ENCODE measurements at places on chromosomes 3 and 15.

GRCh38 chr3:39170461-39170860 is 17.1 kb upstream of the CSRNP1 start:
- no peak for DNase-seq

DNA sequence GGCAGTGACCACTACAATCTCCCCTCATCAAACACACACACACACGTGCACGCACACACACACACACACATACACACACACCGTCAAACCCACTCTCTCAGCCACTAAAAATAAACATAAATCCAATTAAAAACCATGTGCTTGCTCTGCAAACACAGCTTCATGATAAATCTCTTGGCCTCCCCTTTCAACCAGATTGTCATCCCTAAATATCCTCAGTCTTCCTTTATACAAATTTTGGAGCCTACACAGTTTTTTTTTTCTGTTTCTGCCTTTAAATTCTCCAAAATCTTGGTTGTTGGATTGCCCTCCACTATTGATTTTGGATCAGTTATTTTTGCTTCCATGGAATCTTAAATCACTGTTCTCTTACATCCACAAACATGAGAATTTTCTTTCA is 245.6 kb downstream of the SATB1 start:
- no peak for DNase-seq

- DNase-seq, result no peak
Measured at GRCh38 chr15:76837474-76837873, 67.7 kb downstream of the SCAPER start.

DNA sequence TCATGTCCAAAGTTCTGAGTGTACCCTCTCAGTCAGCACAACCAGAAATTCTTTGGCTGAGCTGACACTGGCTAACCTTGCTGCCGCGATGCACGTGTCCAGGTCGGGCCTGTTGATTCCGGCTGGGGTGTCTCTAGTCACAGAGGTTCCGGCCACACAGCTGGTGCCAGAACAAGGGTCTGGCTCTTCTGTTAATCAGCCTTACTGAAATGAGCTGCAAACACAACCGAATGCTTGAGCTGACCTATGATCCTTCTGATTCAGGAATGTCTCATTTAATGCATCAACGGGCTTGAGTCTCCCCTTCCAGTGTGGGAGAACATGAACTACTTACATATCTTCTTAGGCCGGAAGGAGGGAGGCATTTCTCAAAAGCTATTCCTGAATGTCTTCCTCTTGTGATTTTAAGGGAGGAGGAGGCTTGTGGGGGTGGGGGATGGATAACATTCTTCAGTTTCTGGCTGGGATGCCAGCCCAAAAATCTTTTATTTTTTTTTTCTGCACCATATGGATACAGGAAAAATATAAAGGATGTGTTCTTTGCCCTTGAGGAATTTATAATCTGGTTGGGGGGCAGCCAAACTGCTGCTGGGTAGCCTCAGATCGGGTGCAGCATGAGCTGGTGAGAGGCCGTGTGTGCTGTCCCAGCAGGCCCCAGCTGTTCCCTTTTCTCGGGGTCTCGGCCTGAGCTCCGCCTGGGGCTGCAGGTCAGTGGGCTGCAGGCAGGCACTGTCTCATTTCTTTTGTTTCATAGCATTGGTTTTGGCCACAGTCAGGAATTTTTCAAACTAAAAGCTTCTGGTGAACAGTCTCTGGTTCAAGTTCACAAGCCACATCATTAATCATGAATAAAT is 319.1 kb upstream of the TBL1XR1 start:
- DNase-seq, result peak; percentile 92

DNA sequence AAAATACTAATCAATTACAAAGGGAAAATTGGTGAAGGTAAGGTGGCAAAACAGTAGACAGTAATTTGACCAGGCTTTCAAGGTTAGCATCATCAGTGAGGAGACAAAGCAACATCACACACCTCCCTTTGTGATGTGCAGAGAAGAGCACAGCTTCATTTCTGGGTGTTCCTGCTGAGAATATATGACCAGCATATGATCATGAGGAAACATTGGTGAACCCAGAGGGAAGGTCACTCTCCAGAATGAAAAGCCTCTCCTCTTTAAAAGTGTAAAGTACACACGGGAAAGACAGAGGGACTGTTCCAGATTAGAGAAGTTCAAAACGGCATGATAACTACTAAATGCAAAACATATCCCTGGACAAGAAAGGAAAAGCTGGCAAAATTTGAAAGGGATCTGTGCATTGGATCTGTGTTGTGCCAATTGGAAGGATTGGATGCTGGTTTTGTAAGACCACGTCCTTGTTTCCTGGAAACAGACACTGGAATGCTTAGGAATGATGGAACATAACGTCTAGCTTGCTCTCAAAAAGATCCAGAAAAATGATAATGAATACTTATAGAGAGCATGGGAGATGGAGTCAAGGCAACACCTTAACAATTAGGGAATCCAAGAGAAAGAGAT is 80.6 kb upstream of the MITF start:
- no peak for DNase-seq

DNA sequence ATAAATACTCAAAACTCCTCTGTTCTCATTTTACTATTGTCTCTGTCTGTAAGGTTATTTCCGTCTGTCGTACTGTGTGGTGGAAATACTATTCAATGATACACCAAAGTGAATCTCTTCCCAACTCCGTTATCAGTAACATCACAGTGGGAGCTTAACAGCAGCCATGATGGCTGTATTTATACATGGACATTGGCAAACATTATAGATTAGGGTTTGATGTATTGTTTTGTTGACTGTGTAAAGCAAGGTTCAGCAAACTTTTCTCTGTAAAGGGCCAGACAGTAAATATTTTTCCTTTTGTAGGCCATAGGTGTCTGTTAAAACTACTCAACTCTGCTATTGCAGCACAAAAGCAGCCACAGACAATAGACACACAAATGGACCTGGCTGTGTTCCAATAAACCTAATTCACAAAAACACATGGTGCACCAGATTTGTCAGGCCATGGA is 23.2 kb downstream of the LIPC start:
- DNase-seq, result no peak

DNA sequence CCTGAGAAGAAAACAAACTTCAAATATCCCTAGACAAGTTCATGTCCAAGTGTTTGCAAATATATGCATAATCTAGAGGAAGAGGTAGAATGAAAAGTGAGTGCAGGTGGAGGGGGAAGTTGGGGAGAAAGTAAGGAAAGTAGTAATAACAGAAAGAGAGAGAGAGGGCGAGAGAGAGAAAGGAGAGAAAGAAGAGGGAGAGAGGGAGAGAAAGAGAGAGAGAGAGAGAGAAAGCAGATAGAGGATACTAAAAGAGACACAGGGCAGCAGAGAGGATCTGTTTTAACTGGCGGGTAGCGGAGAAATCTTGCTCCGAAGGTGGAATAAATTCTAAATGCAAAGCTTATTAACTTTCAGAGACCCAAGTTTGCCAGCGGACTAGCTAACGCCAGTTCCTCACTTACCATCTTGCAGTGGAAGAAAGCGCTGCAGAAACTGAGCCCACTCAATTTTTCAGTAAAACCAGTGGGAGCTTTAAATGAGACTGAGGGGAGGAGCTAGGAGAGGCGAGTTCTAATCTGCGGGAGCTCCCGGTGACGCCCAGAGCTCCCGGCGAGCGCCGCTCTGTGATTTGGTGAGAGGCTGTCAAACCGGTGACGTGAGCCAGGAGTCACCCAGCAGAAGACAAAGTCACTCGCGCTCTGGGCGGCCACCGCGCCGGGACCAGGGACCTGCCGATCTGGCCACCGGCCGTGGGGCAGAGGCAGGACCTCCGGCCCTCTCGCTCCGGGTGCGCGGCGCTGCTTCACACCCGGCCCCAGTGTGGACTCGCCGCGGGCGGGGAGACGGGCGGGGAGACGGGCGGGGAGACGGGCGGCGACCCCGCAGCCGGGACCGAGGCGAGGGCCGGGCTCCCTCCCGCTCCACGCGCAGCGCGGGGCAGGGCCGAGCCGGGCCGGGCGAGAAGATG is at the start of gene GMNC:
Gene GMNC, minus strand, starts transcription at position 486 of the 910 bp plus-strand sequence. Its CDS starts 79 bp downstream, at position 407.
- DNase-seq, result peak; percentile 54

- no peak for DNase-seq
Measured at GRCh38 chr3:127263586-127264231, 24.1 kb downstream of the PRR20G start.

DNA sequence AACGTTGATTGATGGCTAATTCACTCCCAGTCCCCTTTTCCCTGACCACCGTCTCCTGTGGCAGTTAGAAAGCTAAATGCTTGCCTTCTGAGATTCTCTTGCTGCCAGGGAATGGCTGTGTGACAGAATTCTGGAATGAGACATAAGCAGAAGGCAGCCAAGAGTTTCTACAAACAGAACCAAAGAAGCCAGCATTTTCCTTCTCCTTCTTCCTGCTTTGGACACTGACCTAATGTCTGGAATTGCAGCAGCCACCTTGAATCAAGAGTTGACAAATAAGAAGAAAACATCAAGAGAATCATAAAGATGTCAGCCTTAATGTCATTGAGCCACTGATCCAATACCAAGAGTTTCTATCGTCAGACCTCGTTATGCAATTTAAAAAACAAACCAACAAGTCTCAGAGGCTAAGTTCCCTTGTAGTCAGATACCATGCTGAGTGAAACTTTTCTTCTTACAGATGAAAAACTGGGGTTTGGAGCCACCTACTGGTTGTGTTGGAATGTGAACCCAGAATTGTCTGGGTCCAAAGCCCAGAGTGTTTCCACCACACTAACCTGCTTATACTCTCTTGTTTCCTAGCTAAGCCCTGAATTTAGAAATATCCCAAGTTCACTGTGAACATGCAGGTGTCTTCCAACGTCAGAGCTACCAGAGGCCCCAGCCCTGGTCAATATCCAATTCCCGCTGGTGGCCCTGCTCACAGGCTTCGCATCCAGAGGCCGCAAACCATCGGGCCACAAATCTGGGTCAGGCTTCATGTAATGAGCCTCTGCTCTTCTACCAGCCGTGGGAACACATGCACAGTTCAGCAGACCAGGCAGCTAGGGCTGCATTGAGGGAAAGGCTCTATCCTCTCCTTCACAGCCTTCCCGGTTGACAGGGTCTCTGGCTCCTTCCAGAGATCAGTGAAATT is 42.5 kb downstream of the MCF2L2 start:
- peak; percentile 60 for DNase-seq

DNA sequence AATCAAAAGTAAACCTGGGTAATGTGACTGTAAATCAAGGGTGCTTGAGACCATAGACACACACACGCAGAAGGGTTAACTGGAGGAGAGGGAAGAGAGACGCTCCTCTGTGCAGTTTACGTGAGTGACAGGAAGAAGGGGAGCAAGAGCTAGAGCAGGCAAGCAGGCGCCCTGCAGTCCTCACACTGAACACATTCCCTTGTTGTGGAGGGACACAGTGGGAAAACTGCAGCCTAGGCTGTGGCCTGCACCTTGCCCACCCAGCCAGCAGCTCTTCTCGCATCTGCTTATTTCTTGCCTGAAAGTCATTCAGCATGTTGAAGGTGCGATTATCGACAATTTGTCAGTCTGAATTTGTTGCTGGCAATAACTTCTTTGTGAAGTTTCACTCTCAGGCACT is 24.2 kb downstream of the SOX2 start:
- no peak for DNase-seq

DNA sequence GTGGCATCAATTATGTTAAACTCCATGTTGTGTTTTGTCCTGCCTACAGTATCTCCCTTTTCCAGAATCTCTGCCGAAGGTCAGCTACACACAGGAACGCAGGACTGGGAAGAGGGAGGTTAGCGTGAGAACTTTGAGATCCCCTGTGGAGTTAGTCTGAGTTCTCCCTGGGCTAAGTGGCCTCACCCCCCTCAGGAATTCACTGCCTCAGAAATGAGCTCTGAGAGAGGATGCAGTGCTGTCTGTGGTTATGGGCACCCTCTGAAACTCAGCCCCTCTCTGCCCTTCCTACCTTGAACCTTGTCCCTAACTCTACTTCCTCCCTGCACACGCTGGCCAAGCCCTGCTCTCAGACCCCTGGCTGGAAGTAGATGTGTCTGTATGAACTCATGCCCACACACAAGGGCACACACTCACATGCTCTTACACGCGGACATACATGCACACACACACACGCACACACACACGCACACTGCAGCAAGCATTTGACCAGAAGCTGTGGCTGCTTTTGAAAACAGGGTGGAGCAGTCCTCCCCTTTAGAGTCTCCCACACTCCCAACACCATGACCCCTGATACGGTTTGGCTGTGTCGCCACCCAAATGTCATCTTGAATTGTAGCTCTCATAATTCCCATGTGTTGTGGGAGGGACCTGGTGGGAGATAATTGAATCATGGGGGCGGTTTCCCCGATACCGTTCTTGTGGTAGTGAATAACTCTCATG is 5.3 kb upstream of the VIPR1 start:
- peak; percentile 75 for DNase-seq

DNA sequence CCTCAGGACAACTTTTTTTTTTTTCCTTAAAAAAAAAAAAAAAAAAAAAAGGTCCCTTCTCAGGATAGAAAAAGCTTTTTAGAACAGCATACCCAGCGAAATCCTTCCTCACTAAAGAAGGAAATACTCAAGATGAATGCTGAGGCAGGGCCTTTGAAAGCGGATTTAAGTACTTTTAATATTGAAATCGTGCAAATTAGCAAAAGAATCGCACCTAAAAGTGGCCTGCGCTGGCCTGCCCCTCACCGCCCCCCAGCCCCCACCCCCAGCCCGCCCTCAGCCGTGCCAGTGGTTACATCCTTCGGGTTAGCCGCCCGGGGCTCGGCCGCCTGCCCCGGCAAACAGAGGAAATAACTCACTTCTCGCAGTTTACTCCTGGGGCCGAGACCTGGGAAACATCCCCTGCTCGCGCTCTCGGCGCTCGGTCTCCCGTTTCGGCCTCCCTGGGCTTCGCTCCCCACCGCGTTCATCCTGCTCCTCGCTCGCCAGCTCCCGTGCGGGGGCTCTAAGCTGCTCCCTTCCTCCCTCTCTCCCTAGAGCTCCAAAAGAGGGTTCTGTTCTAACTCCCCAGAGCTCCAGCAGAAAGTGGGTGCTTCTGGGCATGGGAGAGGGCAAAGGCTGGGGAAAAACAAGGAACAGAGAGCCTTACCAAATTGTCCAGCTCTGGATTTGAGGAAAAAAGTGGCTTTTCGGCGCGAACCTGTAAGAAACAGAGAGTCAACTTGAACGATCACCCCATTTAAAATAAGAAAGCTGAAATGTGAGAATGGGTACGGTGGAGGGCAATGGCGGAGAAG is 5.2 kb downstream of the MEIS2 start:
- DNase-seq, result no peak

DNA sequence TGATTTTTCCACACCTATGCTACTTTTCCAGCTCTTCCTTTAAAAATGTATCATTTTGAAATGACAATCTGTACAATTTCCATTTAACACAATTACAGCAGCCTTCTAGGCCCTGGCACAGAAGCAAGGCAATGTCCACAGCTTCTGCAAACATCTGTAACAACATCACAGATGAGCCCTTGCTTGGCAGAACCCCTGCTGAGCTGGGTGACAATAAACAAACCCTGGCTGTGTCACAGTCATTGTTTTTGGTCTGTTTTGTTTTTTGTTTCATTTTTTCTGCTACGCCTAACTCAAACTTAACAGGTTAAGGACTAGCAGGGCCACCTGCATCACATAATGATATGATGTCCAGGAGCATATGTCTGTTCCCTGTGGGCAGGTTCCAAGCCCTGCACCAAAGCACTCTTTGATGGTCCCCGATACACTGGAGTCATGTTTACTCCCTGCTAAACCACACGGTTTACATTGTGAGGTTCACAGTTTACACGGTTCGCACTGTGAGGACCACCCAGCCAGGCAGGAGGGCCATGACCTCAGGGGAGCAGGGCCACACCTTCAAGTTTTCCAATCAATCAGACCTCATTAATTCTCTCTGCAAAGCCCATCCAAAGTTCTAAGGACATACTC is 186.8 kb upstream of the CHRNA7 start:
- no peak for DNase-seq

GRCh38 chr3:152964911-152965609 is 130.1 kb downstream of the P2RY1 start:
- DNase-seq, result no peak

All from fibroblast of skin of right quadriceps (primary cell).